ENCODE measurements at places on chromosomes 6 and 20.

DNA sequence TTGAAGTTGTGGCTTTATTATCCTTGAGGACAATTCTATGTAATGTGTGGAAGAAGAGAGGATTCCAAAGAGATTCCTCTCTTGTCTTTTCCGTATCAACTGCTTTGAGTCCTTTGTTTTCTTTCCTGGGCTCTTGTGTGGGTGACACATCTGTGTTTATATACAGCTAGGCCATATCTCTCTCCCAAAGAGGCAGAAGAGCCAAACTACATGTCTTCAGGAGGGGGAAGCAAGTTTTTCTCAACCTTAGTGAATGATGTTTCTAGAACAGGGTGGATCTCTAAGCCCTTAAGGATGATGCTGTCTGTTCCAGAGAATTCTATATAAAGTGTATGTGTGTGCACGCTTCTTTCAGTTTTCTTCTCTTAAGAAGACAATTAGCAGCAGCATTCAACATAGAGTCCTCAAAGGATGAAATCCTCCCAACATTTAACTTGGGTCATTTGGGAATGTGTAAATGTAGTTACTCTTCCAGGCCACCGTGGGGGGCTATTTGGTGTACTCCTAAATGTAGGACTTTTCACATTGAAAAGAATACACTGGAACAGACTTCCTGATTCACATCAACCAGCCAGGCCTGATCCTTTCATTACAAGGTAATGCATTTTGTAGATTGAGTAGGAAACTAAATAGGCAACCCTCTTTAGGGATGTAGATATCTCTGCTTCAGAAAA is 92.8 kb upstream of the EEF1E1 start:
- no peak for DNase-seq

GRCh38 chr6:166106076-166106686 is 61.5 kb downstream of the TBXT start:
- peak; percentile 12 for DNase-seq

- DNase-seq = no peak
Measured at GRCh38 chr6:138662471-138662870, 111.1 kb upstream of the CCDC28A start.

DNA sequence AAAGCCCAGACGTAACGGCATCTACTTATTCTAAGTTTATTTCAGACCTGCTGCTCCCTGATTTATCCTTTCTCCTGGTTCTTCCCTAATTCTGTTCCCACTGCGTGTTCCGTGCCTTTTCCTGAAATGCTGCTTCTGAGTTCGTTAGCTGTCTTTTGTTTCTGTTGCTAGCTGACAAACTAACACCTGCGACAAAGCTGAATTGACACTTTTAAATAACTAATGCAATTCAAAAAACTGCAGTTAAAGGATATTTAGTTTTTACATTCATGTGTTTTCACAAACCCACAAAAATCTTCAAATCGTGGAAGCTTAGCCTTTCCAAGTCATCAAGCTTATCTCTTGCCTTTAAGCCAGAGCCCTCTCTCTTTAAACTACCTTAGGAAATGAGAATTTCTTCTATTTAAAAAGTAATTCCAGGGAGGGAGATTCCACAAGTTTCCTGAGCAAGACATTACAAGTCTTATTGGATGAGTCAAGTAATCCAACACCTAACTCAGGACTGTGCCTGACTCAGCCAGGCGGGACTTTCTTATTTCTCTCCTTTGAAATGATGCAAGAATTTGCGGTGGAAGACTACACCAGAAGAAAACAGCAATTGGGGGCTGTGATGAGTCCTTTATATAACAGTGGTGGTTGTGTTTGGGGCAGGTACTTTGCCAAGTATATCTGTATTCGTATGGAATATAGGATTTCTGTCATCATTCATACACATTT is 6.3 kb downstream of the ADTRP start:
- DNase-seq = peak; percentile 81

DNA sequence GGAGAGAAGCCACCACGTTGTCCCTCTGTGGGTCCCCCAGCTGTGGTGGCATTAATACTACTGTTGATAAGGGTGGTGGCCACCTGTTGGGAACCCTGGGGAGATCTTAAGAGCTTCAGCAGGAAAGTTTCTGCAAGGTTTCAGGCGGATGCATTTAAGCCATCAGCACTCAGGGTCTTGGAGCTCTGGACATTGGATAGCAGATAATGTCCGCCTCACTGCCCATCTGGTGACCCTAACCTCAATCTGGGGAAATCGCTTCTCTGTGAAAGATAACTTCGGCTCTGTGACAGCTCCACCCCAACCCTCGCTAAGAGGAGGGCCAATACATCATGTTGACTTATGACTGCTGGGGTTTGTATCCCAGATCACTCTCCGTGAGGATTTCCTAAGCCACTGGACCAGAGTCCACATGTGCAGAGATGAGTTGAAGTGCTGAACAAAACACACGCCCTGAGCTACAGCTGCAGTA is 92.9 kb downstream of the FOXC1 start:
- DNase-seq = no peak

- no peak for DNase-seq
Measured at GRCh38 chr20:23387118-23387443, 25.1 kb downstream of the GZF1 start.

DNA sequence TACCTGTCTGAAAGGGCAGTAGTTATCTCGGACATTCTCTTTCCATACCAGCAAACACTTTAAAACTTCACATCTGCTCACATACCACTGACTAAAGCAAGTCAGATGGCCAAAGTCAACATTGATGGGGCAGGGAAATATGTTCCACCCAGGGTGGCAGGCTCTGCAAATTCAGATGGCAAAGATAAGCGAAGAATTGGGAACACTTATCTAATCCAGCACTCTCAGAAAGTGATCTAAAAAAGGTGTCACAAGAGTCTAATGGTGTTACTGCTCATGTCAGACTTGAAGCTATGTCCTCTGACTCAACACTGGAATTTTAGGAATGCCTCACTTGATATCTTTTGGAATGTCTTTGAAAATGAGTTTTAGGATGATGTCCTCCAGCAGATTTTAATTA is 1086.2 kb downstream of the KIF16B start:
- no peak for DNase-seq

GRCh38 chr6:24666097-24666640 is 530 bp downstream of the TDP2 start:
- no peak for DNase-seq

DNA sequence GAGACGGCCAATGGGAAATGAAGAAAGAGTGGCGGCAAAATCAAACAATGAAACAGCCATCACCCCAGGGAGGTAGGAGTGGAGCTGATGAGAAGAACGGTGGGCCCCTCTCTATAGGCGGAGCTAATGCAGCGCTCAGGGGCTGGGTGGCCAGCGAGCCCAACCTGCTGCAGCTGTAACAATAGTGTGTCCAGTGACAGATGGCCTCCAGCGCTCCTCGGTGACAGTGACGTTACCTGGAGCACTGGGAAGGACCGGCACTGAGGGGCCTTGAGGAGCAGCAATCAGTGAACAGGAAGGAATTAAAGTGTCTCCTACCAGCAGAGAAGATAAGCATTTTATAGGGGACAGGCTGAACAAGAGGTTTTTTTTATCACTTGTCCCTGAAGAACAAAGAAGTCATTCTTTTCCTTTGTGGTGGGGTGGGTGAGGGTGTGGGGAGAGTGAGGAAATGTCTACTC is 81.6 kb downstream of the FOXA2 start:
- no peak for DNase-seq

DNA sequence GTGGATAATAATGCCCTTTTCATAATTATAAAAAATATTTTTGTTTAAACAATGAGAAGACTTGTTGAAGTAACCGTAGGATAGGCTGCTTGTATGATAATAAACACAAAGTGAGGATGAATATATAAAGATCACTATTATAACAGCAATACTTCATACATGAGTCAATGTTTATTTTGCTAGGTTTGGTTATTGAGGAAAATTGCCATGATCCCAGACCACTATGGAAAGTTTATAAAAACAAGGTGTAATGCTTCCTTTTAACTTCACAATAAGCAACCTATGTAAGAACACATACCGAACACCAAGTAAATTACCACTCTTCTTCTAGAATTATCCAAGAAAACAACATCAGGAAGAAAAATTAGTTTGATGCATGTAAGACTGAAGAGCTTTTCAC is 495.3 kb upstream of the RNF217 start:
- no peak for DNase-seq

GRCh38 chr6:138988469-138988834 is 399 bp upstream of the REPS1 start:
- no peak for DNase-seq

GRCh38 chr6:139699911-139700310 is 325.5 kb upstream of the CITED2 start:
- no peak for DNase-seq

DNA sequence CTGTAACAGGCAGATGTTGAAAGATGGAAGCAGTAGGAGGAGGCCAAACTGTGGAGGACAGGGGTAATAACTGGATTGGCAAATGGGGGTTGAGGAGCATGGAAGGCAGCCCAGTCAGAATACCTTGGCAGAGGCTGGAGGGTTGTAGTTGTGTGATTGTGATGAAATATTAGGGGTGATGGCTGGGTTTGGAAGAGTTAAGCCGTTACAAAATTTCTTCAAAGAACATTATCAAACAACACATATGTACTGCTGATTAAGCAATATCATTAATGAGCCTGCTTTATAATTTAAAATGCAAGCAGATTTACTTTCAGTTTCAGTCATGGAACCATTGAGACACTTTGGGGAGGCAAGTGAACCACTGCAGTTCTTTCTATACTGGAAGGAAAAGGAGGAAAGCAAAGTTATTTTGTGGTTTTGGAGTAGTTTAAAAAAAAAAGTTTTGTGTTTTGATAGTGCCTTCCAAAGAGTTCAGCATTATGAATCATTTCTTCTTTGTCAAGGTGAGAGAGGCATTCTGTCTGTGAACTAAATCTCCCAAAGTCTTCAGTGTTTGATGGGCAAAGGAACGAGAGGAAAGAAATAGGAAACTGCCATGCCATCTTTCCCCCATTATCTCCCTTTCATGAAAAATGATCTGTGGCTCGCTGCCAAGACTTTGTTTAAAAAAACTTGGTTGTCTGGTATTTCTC is 20.7 kb downstream of the FOXO3 start:
- no peak for DNase-seq

DNA sequence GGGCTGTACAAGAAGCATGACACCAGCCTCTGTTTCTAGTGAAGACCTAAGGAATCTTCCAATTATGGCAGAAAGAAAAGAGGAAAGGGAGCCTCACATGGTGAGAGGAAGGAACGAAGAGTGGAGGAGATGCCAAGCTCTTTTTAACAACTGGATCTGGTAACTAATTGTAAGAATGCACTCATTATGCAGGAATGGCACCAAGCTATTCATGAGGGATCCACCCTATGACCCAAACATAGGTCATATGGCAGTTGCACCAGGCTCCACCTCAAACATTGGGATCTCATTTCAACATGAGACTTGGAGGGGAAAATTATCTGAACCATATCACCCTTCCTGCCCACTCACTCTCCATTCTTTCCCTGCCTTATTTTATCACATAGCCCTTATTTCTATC is 496.0 kb upstream of the SPTLC3 start:
- no peak for DNase-seq

DNA sequence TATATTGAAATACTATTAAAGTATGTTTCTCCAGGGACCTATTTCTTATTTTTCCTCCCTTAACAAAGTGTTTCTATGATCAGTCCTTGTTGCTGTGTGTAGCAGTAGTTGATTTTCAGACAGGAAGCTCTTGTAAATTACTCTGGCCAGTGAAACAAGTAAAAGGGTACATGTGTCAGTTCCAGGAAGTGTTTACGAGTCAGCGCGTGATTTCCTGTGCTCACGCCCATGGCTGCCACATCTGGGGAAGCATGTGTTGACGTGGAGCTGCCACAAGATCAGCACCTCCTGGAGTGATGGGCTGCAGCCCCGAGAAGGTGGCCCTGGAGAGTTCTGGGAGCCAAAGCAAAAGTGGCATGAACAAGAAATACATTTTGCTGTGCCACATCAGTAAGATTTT is 38.6 kb upstream of the GGTLC1 start:
- no peak for DNase-seq

DNA sequence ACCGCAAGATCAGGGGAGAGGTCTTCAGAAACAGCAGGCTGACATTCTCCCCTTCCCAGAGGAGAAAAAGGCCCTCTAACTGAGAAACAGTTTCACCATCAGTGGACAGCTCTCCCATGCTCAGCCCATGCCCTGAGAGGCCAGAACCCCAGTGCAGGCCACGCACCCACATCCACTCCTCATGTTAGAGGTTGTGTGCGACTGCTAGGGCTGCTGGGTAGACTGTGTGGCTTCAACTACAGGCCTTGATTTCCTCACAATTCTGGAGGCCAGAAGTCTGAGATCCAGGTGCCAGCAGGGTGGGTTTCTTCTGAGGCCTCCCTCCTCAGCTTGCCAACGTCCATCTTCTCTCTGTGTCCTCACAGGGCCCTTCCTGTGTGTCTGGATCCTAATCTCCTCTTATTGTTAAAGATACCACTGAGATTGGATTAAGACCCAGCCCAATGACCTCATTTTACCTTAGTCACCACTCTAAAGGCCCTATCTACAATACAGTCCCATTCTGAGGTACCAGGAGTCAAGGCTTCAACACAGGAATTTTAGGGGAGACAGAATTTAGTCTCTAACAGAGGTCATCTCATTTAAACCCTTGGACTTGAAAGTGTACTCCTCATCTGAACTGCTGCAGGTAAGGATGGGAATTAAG is 67.7 kb upstream of the CD93 start:
- DNase-seq = no peak

GRCh38 chr6:96478695-96479094 is 42.9 kb upstream of the UFL1 start:
- no peak for DNase-seq
